ENCODE measurements at places on chromosomes 3 and 15.
A peak's percentile ranks its signal among the peaks of the same experiment; 100 is the strongest.

DNA sequence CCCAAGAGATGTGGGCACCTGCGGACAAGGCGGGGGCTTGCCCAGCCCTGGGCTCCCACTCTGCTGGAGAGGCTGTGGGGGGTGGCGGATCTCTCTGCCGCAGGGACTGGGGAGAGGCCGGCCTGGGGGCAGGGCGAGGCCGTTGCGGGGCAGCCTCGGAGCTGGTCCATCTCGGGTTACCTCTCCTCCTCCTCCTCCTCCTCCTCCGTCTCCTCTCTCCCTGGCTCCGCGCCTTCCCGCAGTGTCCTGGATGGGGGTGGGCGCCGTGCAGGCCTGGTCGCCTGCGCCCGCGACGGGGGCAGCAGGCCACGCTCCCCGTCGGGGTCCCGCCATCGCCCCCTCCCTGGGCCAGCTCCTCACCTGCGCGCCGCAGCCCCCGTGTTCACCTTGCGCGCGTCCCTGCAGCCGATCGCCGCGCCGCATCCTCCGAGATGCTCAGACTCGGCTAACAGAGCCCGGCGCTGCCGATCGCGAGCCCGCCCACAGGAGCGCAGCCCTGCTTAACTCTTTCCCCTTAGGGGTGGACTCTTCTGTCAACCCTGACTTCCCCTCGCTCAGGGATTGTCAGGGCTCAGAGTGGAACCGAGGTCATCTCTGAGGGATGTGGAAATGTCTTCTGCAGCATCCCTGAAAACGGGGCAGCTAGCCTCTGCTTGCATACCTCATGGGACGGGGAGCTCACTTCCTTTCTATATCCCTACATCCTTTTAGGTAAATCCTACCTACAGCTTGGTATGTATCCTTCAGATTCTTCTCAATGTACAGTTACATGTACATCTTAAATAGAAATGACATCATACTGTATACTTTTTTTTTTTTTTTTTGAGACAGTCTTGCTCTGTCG is at the start of gene PRRT3:
PRRT3 (minus strand) TSS at position 447 of the 844 bp plus-strand sequence. CDS start 2,293 bp downstream, outside the sequence.
- peak; percentile 52 for DNase-seq

DNA sequence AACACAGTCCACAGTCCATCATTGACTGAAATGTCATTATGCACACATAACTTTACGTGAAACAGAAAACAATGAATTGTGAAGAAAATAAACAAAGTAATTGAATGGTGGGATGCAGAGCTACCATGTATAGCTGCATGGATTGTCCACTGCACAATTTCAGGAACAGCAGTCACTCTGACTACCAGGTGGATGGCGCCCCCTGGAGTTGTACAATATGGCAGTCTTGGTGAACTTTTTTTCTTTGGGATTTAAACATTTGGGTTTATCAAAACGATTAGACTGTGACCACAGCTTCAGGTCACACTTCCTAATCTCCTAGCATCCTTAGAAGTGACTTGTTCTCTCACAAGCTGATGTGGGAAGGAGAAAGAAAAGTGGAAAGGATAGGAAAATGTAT is 48.9 kb upstream of the TCF12 start:
- DNase-seq = peak; percentile 31

- DNase-seq = no peak
These were observed 428.5 kb upstream of the PROK2 start for GRCh38 chr3:72213296-72214065.

GRCh38 chr15:75723847-75724660 is 11.4 kb upstream of the CSPG4 start:
- DNase-seq = peak; percentile 78

DNA sequence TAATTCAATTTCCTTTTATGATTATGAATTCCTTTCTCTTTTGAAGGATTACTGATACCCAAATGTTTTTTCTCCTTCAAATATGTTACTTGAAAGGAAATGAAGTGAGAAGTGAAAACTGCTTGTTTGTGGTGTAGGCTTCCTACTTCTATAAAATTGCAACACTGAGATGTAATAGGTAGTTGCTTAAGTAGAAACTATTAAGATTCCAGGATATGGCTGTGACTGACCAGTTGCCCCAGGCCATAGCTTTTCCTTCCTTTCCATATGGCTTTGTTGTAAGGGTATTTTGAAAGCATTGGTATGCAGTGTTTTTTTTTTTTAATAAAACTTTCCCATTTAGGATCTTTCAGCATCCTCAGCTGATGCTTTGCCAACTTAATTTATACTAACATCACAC is 28.5 kb downstream of the DNAJC13 start:
- DNase-seq = peak; percentile 68

GRCh38 chr3:181493423-181493822 is 218.3 kb upstream of the SOX2 start:
- DNase-seq = no peak

DNA sequence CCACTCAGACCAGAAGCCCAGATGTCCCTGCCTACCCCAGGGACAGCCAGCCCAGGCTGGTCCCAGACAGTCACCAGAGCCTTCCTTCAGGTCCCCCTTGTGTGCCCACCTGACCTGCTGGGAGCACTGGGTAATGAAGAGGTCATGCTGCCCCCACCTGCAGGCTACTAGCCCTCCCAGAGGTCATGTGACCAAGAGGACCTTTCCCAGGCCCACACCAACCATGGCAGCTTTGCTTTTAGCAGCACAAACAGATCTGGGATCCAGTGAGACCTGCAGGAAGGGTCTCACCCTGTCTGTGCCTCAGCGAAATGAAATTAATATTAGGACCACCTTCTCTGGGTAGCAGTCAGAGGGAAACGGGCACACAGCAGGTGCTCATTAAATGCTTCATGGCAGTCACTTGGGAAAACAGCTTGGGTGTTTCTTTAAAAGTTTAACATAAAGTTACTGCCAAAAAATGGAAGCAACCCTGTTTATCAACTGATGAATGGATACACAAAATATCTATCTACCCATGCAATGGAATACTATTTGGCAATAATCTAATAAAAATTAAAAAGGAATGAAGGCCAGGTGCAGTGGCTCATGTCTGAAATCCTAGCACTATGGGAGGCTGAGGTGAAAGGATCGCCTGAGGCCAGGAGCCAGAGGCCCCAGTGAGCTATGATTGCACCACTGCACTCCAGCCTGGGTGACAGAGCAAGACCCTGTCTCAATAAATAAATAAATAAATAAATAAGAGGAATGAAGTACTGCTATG is 43.7 kb downstream of the DNAJB8 start:
- DNase-seq = no peak

DNA sequence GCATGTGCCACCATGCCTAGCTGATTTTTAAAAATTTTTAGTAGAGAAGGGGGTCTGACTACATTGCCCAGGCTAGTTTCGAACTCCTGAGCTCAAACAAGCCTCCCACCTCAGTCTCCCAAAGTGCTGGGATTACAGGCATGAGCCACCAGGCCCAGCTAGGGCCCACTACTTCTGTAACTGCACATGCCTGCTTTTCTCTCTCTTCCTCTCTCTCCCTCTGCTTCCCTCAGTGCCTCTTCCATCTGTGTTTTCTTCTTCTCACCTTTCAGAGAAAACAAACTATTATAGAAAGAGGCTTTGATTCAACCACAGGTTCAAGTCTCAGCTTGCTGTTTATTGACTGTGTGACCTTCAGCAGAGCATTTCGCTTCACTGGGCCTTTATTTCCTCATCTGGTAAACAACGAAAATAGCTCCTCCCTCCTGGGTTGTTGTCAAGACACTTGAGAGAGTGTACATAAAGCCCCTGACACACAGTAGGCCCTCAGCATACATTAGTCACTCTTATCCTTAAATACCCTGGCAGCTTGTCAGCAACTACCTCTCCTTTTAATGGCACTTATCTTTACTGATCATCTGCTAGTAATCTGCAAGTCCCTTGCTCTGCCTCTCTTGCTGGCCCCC is 10.2 kb downstream of the TADA3 start:
- no peak for DNase-seq

GRCh38 chr3:178236555-178237277 is 299.5 kb upstream of the KCNMB2 start:
- no peak for DNase-seq

DNA sequence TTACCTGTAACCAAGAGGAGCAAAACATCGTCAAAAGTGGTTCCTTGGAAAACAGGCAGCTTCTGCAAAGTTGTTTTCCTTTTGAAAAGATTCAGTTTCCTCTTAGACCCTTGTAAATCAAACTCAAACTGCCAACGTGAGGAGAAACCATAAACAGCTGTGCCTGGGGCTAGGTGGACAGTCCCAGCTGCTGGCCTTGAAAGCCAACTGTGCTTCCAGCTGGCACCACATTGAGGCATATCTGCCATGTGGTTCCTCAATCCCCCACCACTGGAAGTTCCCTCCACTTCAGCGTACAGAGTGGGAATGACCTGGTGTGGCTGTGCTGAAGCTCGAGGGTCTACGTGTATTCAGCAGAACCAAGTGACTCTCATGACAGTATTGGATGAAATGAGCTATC is 40.9 kb downstream of the HRH1 start:
- no peak for DNase-seq

DNA sequence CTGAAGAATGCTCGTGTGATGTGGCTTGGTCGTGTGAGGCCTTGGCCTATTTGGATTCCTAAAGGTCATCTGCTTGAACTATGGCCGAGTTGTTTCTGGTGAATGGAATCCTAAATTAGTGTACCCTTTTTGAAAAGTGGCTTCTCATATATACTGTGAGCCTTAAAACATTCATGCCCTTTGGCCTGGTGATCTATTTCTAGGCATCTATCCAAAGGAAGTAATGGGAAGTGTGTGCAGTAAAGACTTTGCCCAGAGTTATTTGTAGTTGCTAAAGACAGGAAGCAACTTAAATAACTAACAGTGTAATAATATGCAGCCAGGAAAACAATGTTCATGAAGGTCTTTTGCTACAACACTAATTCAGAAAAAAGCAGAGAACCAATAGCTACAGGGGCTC is 3.0 kb downstream of the DGKG start:
- no peak for DNase-seq

DNA sequence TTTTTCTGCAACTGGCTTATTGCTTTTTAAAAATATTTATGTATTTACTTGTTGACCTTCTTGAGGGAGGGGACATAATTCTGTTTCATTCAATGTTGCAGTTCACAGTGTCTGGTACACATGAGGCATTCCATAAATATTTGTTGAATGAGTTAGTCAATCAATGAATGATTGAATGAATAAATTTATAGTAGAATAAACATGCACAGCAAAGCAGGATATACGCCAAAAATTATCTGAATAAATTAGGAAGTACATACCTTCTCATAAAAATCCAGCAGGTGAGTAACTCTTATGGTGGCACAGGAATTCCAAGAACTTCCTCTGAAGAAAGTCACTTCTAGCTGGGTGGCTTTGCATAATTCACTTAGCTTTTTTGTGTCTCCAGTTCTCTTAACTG is 469.4 kb upstream of the ATP11B start:
- DNase-seq = no peak

GRCh38 chr3:137264071-137264820 is 306.5 kb downstream of the IL20RB start:
- DNase-seq = no peak

DNA sequence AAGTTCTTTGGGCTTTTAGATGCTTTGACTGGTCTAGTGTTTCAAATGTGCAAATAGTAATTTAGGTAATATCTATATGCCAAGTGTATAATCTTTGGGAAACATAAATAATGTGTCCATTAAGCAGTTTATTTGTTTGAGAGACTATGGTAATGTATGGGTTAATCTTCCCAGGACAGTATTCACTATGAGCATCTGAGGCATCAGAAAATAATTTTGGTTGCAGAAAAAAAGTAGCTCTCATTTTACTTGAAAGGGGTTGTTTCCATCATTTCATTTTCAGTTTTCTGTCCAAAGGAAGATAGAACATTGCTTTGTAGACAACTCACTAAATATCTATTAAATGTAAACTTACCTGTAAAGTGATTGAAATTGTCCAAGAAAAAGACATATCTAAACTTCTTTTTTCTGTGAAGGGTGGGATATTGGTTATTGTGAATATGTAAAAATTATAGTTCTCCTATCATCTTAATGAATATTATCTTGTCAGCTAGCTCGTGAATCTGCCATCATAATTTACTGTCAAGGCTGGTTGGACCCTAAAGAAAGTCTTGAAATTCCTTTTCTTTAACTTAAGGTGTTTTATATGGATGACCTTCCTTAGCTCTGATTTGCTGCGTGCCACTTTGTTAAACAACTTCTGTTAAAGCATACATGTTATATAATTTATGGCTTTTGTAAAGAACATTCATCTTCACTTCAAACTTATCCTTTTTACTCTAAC is 108.8 kb downstream of the EPHA3 start:
- no peak for DNase-seq

DNA sequence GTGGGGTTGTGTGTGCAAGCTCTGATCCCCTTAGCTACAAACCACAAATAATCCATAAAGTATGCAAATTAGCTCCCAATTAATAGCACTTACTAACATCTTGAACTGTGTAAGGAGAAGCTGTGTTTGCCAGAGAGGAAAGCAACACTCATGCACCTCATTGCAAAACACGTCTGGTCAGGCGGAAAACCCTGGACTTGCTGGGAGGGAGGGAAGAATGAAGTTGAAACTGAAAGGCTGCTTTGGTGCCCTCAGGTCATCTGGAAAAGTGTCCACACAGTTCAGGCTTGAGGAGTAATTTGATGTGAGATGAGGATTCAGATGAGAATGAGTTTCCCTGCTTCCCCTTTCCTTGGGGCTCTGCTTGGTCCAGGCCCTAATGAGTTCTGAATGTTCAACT is 185.5 kb upstream of the ANKRD28 start:
- DNase-seq = peak; percentile 13

- DNase-seq = no peak
These were observed 517.9 kb downstream of the MECOM start for GRCh38 chr3:169145540-169146178.

DNA sequence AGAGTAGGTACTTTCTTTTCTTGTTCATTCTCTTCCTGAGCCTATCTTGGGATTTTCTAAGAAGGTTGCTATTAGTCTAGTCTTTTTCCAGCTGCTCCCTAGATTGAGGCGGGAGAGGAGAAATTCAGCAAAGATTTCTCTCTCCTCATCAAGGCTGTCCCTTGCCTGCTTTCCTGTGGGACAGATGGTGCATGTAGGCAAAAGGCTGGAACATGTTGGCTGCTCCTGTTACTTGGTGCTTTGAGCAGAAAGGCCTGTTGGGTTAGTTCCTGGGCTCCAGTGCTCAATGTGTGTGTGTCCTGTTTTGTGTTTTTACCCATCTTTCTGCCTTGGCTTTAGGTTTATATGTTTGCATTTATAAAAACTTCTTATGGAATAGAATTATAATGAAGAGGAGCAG is 9.1 kb upstream of the SNRPN start:
- no peak for DNase-seq

DNA sequence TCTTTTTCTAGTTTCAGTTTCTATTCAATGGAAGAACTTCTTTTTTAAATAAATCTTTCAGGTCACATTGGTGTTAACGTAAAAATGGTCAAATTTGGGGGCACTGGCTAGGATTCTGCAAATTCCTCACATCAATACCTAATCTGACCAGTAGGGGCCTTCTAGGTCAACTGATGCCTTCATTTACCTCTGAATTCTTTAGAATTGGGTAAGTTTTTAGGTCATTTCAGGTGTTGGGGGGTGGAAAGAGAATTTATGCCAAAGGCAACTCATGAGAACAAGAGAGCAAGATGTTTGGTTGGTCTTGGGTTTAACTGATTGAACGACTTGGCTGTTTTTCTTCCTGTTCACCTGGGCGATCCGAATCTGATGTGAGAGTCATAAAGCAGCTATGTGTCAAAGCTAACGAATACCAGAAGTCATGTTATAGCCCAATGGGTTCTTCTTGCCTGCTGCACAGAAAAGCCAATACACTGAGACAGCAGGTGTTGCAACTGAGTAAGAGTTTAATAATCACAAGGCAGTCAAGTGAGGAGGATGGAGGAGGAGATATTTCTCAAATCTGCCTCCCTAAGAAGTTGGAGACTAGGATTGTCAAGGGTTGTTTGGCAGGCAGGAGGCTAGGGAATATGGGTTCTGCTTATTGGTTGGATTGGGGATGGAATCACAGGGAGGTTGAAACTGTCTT is 15.3 kb downstream of the LRRC49 start:
- no peak for DNase-seq
